ENCODE measurements at places on chromosomes 2 and 18.

GRCh38 chr2:120741571-120742561 lies 6.2 kb downstream of the GLI2 start:
- peak; percentile 85 for DNase-seq

- DNase-seq, result no peak
Observed at GRCh38 chr2:96085541-96086355, 30.6 kb downstream of the ADRA2B start.

DNA sequence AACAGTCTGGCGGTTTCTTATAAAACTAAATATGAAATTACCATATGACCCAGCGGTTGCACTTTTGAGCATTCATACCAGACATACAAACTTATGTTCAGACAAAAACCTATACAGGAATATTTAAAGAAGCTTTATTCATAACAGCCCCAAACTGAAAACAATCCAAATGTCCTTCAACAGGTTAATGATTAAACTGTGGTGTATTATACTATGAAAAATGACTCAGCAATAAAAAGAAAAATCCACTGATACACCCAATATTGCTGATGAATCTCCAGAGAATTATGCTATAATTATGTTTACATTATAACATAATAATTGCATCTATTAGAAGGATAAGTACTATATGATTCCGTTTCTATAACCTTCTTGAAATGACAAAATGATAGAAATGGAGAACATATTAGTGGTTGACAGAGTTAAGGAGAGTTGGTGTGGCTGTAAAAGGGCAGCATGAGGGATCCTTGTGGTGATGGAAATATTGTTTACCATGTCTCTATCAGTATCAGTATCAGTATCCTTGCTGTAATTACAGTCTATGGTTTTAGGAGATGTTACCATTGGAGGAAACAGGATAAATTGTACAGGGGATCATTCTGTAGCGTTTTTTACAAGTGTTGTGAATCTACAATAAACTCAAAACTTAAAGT lies 127.1 kb downstream of the DSC3 start:
- DNase-seq, result no peak

DNA sequence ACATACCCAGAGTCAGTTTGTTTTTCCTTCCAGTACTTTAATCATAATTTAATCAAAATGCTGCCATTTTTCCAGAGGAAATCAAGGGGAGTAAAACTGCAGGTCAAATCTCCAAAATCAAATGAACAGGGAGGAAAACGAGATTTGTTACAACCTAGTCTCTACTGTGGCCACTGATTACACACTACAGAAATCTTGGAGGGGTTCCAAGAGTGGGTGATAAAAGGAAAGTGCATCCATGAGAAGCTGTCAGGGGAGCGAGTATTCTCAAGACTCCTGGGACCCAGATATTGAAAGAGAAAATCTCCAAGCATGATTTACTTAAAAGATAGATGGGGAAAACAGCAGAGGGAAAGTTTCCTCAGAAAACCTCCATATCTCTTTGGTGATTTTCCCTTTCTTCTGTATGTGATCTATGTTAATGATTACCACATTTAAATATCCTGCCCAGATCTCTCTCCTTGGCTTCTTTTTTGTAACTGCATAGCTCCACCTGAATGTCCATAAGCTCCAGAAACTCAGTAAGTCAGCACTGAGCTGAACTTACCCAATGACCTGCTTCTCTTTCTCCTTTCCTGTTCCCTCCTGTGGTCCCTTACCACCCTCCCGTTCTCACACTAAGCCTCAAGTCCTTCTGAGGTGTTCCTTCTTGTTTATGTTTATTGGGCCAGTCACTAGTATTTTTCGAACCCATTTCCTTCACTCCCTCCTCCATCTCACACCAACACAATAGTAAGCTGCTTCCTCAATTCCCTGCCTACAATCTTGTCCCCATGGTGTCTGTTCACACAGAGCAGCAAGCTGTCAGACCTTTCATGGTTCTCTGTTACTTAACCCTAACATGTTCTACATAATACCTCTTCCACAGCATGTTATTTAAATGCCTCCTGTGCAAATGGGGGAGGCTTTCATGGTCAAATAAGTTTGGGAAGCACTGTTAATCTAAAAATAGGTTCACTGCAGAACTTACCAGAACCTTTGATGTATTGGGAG lies 73.9 kb upstream of the TWSG1 start:
- peak; percentile 18 for DNase-seq

GRCh38 chr2:228669690-228670089 lies 488.2 kb upstream of the SPHKAP start:
- DNase-seq, result no peak

- DNase-seq, result no peak
Observed at GRCh38 chr2:201909348-201909747, 103.0 kb downstream of the CDK15 start.

DNA sequence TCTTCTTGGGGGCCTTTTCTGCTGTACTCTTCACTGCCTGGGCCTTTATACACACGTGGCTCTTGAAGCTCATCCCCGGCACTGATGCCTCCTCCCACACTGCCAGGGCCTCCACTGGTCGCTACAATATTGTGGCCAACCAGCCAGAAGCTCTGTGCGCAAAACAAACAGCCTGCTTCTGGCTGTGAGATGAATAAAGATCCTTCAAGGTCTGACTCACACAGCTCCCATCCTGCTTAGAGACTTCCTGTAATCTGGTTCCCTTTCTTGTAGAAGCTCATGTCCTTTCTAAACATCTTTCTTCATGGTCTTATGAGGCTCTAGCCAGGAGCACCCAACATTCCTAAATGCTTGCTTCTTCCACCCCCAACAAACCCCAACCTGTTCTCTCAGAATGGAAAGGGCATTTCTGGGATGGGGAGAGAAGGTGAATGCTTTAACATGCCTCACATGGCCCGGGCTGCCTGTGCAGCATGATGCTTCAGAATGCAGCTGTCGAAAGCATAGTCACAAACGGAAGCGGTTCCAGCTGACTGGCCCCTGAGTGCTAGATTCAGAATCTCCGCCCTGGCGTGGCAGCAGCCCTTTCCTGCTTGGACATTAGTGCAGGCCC lies 24.6 kb downstream of the NRP2 start:
- DNase-seq, result peak; percentile 86

- peak; percentile 14 for DNase-seq
Observed at GRCh38 chr18:77061946-77062517, 70.6 kb downstream of the MBP start.

DNA sequence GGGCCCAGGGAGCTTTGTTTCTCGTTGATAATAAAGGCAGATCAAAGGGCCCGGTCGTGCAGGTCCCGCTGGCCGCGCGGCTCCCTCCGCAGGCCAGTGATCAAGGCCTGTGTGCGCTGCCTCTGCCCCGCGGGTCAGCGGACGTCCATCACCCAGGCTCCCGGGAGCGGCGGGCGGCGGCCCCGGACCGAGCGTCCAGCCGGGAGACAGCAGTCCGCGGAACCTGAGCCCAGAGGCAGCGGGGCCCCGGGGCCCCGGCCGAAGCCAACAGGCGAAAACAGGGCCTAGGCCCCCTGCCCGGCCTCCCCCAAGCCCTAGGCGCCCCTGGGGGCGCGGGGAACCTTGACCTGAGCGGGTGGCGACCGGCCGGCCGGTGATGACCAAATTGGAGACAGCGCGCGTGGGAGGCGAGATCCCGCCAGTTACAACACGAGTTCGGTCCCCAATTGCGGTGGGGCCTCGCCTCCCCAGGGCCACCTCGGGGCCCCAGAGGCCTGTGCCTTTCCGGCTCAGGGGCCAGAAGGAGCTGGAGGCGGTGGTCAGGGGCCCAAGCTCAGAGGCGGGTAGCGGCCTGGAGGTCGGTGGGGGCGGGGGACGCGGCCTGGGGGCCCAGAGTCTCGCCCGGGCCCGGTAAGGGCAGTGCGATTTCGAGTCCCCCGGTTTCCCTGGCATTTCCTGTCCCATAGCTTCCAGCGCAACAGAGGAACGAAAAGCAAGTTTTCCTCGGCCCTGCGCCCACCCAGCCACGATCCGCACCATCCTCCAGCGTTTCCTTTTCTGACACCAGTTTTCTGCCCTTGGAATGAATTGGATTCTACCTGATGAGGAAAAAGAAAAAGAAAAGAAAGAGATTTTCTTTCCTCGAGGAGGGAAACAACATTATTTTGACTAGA lies 5.9 kb downstream of the SP9 start:
- no peak for DNase-seq

DNA sequence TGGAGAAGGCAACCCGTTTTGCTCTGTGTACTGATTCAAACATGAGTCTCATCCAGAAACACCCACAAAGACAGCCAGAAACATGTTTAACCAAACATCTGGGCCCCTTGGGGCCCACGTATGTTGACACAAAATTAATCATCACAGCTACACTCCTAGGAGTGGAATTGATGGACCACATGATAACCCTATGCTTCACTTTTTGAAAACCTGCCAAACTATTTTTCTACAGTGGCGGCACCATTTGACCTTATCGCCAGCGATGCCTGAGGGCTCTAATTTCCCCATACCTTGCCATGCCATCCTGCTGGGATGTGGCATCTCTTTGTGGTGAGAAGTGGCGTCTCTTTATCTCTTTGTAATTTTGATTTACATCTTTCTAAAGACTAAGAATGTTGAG lies 38.5 kb downstream of the PSMG2 start:
- DNase-seq, result peak; percentile 65

DNA sequence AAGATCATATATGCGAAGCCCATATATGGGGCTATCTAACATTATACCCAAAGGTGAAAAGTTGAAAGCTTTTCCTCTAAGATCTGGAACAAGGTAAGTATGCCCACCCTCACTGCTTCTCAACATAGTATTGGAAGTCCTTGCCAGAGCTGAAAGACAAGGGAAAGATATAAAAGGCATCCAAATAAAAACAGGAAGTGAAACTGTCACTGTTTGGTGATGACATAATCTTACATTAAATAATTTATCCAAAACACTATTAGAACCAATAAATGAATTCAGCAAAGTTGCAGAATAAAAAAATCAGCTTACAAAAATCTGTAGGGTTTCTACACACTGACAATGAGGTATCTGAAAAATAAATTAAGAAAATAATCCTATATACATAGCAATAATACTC lies 205.8 kb downstream of the INSIG2 start:
- DNase-seq, result no peak

DNA sequence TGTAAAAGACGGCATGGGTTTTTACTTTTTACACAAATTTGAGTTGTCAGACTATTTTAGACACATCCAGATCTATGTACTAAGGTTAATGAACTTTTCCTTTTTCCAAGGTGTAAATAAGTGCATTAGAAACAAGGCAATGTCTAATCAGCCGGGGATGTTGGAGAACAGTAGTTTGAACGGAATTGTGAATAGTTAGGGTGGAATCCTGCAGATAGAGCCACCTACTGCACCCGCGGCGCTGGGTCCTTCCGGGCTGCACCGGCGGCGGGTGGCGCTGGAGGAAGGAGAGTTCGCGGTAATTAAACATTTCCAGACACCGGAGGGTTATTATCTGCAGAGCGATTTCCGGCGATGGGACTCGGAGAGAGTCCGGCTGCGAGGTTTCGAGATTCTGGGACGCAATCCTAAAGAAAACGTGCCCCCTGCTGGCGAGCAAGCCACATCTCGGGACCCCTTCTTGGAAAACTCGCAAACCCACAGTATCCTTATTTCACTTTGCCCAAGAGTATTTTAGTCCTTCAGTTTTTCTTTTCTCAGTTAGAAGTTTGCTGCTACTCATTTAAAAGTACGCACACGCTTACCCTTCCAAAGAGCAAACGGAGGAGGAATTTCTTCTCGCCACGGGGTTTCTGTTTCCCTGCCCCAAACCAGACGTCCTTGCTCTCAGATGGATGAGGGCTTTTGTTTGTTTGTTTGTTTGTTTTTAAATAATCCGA lies 4.5 kb upstream of the OSR1 start:
- DNase-seq, result peak; percentile 45

- DNase-seq, result no peak
Observed at GRCh38 chr2:84832772-84833461, 48.0 kb downstream of the TRABD2A start.

- DNase-seq, result no peak
Observed at GRCh38 chr2:134500211-134500935, 218.4 kb downstream of the TMEM163 start.

- no peak for DNase-seq
Observed at GRCh38 chr2:18762667-18763066, 173.3 kb upstream of the NT5C1B start.

DNA sequence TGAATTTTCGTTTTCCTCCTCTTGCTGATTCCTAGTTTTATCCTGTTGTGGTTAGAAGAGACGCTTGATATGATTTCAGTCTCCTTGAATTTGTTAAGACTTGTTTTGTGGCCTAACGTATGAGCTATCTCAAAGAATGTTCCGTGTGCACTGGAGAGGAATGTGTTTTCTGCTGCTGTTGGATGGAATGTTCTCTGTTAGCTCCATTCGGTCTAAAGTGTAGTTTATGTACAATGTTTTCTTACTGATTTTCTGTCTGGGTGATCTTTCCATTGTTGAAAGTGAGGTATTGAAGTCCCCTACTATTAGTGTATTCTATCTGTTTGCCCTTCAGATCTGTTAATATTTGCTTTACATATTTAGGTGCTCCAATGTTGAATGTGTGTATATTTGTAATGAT lies 25.9 kb downstream of the COLEC11 start:
- DNase-seq, result no peak

- DNase-seq, result peak; percentile 39
Observed at GRCh38 chr2:167293172-167293781, 405.0 kb downstream of the XIRP2 start.

DNA sequence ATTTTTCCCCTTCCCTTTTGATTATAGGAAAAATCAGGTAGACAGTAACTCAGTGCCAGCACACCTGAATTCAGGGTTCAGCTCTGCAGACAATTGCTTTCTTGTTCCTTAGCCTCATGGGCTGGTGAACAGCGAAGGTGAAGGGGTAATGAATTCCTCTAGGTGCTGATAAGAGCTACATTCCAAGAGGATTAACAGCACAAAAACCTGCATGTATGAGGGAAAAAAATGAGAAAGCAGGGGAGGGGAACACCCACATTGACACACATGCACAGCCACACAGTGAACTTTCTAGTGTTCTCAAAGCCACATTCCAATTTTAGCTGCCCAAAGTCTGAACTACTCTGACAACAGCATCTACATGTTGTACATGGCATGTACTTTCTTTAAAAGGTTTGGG lies 46.1 kb downstream of the SPATS2L start:
- no peak for DNase-seq

Data from DMS79 treated with DMSO at 0.1 percent for 48 hours (cell line).